Activated CD4-positive, alpha-beta memory T cell treated with anti-CD3 and anti-CD28 coated beads for 36 hours (primary cell): ENCODE measurements at places on chromosomes 12 and 14. TPM values are rescaled to one million over a fixed set of nuclear protein-coding genes. Genes with fewer than 3 reads are reported as not detected.

The KERA gene
- total RNA-seq = not detected

The NOC4L gene
- total RNA-seq = 30.5 TPM

The SERPINA3 gene
- not detected for total RNA-seq

DNA sequence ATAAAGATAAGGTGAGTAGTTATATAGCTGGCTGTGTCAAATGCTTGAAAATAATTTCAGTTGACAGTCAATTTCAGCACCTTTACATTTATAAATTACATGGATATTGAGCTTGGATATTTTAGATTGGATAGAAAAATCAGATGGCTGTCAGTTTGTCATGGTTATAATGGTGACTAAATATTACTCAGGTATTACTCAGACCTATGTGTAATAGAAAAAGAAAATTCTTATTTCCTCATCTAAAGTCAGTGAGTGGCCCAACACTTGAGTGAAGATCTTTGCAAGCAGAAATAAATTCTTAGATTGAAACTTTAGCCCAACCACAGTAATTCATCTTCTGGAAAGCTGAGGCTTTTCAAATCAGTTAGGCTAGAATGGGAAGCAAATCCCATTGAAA is 354.4 kb downstream of the NAV3 start:
- no peak overlapping the region for H3K27ac ChIP-seq
- H3K27me3 ChIP-seq = no peaks in the 10 kb centered on the region
- H3K4me3 ChIP-seq = no peak overlapping the region
- no peak for DNase-seq
- H3K36me3 ChIP-seq = no peaks in the 10 kb centered on the region

The PRIMA1 gene
- not detected for total RNA-seq

DNA sequence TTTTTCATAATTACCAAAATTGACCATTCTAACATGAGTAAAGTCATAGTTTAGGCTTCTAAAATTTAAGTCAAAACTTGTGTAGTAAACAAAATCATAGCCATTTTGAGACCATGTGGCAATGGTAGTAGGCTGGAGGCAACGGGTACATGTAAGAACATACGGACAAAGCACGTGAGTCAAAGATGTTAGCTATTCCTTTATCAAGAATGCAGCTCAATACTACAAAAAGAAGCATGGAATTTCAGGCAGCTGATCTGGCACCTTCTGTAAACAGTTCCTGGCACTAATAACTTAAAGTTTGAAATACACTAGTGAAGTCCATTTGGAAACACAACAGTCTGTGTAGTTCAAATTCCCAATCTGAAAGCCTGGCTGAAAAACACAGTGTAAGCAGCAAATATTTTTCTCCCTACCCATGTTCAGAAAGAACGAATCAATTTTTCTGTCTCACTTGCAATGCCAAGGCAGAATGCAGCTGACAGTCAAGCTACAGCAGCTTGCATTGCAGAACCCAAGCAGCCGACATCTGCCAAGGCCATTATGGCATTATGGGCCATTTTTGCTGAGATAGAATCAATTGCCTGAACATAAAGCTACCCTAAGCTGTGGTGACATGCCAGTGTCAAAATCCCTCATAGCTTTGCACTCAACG is 29.3 kb downstream of the MYF5 start:
- H3K27ac ChIP-seq = no peak overlapping the region
- no peak overlapping the region for H3K4me3 ChIP-seq
- no peaks in the 10 kb centered on the region for H3K4me1 ChIP-seq
- H3K27me3 ChIP-seq = no peaks in the 10 kb centered on the region
- no peaks in the 10 kb centered on the region for H3K36me3 ChIP-seq
- no peak for DNase-seq

DNA sequence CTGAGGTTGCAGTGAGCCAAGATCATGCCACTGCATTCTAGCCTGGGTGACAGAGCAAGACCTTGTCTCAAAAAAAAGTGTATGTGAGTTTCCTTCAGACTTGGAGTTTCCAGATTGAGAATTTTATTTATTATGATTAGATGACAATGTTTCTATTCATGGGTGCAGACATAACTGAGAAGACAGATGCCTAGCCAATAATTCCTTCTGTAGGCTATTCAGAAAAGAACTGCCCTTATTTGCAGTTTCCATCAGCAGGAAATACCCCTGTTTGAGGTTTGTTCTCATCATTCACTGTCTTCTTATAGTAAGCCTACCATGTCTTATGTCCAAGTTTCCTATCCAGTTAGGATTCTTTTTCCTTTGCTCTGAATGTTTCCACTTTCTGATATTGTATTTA is 269.0 kb downstream of the KTN1 start:
- H3K4me1 ChIP-seq = no peaks in the 10 kb centered on the region
- DNase-seq = no peak
- H3K36me3 ChIP-seq = no peaks in the 10 kb centered on the region
- no peak overlapping the region for H3K4me3 ChIP-seq
- no peak overlapping the region for H3K27ac ChIP-seq

- H3K4me3 ChIP-seq = no peak overlapping the region
- no peak overlapping the region for H3K27ac ChIP-seq
- no peak for DNase-seq
- no peaks in the 10 kb centered on the region for H3K4me1 ChIP-seq
Observed at GRCh38 chr14:39873791-39874190, 441.6 kb upstream of the FBXO33 start.

DNA sequence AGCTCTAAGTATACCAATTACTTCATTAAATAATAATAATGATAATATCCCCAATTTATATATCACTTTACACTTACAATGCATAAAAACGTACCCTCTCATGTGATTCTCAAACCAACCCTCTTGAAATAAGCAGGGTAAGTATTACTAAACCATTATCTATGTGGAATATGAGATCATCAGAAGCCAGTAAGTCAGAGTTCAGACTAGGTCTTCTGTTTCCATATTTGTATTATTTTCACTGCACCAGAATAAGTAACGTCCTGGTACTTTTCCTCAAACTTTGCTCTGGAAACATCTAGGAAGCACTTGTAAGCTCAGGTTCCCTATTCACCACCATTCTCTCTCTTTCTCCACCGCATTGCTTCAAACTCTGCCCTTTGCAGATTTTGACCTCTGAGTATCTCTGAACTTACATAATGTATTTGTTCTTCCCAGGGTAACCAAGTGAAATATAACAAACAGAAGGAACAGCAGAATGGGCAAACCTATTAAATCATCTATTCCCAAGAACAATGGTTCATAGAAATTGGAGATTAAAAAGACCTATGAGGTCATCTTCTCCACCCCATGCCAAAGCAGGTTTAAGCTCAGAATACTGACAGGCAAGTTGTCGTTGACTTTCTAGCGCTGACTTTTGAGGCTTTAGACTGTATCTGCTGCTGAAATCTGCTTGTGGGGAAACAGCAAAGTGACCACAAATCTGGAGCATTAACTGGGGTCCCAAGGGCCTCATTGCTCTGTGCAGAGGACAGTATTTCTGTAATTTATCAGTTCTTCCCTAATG is 161.3 kb upstream of the FAR2 start:
- H3K4me3 ChIP-seq = no peak overlapping the region
- no peaks in the 10 kb centered on the region for H3K4me1 ChIP-seq
- no peak overlapping the region for H3K27ac ChIP-seq
- peaks cover 10% of the 10 kb centered on the region for H3K27me3 ChIP-seq
- no peaks in the 10 kb centered on the region for H3K36me3 ChIP-seq
- DNase-seq = no peak

- H3K36me3 ChIP-seq = no peaks in the 10 kb centered on the region
- peaks cover 24% of the 10 kb centered on the region for H3K4me1 ChIP-seq
- H3K27me3 ChIP-seq = peaks cover 4% of the 10 kb centered on the region
- DNase-seq = peak; percentile 45
- peak overlapping the region; percentile 53 for H3K4me3 ChIP-seq
Observed at GRCh38 chr12:11555743-11556625, 93.5 kb upstream of the ETV6 start.

The PIK3C2G gene
- total RNA-seq = not detected

GRCh38 chr14:100709289-100710284 is 17.1 kb upstream of the DLK1 start:
- H3K36me3 ChIP-seq = no peaks in the 10 kb centered on the region
- H3K4me3 ChIP-seq = no peak overlapping the region
- no peak for DNase-seq

- peaks cover 39% of the 10 kb centered on the region for H3K27me3 ChIP-seq
- no peak overlapping the region for H3K27ac ChIP-seq
- H3K4me3 ChIP-seq = no peak overlapping the region
- DNase-seq = no peak
- H3K4me1 ChIP-seq = peaks cover 18% of the 10 kb centered on the region
- peaks cover 4% of the 10 kb centered on the region for H3K36me3 ChIP-seq
Observed at GRCh38 chr14:24362241-24362960, 5.6 kb upstream of the NFATC4 start.

DNA sequence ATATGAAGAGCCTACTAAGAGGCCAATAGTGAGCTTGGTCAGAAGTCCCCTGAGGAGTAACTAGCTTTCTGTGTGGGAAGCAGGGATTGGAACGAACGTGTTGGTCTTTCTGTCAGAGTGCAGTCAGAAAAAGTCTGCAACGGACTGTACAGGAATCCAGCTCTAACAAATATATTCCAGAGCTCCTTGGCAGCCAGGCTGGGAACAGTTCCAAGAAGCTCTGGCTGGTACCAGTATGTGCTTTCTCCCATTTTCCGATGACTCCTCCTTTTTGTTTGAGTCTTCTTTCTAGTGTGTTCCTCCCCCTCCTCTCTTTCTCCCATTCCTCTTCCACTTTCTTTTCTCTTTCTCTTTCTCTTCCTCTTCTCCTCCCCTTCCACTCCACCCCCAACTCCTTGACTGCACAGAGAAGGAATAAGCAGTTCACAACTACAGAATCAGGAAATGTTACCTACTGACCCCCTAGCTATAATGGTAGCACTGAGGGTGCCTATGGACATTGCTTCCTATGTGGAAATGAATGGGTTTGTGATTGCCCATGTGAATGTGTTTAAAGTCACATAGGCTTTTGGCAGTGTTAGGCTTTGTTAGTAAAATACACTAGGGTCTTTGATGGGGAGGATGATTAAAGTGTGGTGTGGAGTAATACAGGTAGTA is 59.9 kb downstream of the TTLL5 start:
- H3K27ac ChIP-seq = no peak overlapping the region
- H3K27me3 ChIP-seq = no peaks in the 10 kb centered on the region
- H3K4me1 ChIP-seq = peaks cover 13% of the 10 kb centered on the region
- H3K4me3 ChIP-seq = no peak overlapping the region
- DNase-seq = no peak

DNA sequence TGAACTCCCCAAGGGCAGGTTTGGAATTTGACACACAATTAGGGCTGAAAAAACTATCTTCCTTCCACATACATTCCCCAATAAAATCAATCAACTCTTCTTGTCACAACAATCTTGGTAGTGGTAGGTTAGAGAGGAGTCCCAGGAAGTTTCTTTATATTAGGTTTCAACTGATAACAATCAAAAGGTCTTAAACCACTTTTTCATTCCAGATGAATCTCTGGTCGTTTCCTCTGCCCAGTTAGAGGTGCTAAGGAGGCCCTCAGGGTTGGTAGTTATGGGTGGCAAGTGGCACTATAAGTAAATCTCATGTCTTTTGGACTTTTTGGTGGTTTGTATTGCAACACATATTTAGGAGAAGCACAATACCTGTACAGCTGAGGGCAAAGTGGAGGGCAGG is 1.7 kb upstream of the SLC38A2 start:
- peaks cover 48% of the 10 kb centered on the region for H3K4me1 ChIP-seq
- no peak for DNase-seq

The DICER1 gene
- 40.9 TPM for total RNA-seq

The RILPL1 gene
- 4.8 TPM for total RNA-seq

DNA sequence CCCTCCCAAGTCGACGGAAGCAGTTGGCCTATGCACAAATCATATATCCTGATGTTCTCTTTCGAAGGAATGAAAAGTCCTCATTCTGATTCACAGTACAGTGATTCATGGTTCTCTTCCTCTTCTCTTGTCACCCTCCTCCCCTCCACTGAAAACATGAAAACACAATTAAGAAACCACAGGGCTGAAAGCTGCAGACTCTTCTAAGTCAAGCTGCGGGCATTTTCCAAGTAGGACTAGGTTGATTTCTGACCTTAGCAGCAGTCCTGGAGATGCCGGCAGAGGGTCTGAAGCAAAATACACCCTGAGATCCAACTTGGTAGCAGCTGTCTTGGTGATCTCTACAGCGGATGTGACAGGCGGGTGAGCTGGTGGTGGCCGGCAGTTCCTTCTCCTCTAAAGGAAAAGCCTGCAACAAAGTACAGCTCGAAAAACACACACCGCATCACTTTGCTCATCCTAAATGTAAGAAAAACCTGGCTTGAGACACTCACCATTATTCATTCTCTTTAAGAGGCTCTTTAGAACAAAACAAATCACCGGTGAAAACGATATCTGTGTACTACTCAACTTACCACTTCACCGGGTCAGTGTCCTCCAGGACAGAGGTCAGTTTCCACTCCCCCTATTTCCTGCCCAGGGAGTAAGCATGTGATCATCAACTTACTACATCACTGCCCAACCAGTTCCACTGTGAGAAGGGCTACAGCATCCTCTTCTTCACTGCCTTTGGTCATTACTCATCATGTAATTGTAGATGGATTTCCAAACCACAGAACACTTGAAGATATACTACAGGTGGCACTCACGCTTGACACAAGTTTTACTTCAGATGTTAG is 6.0 kb downstream of the TMCC3 start:
- H3K27ac ChIP-seq = peak overlapping the region; percentile 65
- peaks cover 37% of the 10 kb centered on the region for H3K4me1 ChIP-seq
- H3K4me3 ChIP-seq = no peak overlapping the region

- no peaks in the 10 kb centered on the region for H3K4me1 ChIP-seq
- no peaks in the 10 kb centered on the region for H3K36me3 ChIP-seq
- no peak for DNase-seq
- no peak overlapping the region for H3K27ac ChIP-seq
- no peak overlapping the region for H3K4me3 ChIP-seq
Observed at GRCh38 chr12:81125691-81126090, 47.8 kb downstream of the ACSS3 start.

DNA sequence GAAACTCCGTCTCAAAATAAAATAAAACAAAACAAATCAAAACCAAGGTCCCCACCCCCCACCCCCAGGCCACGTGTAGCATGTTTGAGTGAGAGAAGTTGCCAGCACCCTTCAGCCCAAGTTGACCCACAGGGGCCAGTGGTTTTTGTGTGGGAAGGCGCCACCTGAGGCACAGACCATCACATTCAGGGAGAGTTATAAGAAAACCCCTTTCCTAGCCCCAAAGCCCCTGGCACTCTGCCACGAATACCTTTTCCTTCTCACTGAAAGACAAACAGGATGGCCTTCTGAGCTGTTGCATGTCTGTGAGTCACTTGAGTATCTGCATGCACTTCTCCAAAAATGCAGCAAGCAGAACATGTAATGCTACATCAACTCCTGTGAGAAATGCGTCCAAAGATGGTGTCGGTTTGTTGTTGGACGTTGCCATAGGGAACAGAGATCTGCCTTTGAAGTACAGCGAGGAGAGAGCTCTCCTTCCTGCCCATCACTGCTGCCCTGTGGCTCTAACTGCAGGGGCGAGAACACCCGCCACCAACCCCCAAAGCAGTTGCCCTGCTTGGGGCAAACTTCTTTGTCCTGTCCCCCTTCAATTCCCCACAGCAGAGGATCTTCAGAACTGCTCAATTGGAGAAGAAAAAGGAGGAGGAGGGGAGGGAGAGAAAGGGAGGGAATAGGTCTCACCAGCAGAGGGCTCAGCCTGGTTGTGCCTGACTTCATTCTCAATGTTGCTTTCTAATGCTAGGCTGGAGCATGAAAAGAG is 2.7 kb upstream of the TRAF3 start:
- H3K4me3 ChIP-seq = peak overlapping the region; percentile 9
- peaks cover 14% of the 10 kb centered on the region for H3K36me3 ChIP-seq
- peaks cover 35% of the 10 kb centered on the region for H3K4me1 ChIP-seq
- H3K27ac ChIP-seq = peak overlapping the region; percentile 86
- peak; percentile 74 for DNase-seq
- no peaks in the 10 kb centered on the region for H3K27me3 ChIP-seq
